Suppressor macrophage treated with lipopolysaccharide for 1 hour (primary cell): ENCODE measurements at places on chromosomes 4 and X.

GRCh38 chr4:150447356-150447755 is 134.6 kb upstream of the MAB21L2 start:
- no peak for DNase-seq

GRCh38 chr4:48681856-48682255 is 98.2 kb downstream of the FRYL start:
- no peak for DNase-seq

- peak; percentile 28 for DNase-seq
These were observed 56.6 kb upstream of the CHRDL1 start for GRCh38 chrX:110852180-110852579.

GRCh38 chr4:185708348-185708747 is 103.6 kb downstream of the SORBS2 start:
- DNase-seq: no peak

- DNase-seq: no peak
These were observed 6.2 kb upstream of the HPSE start for GRCh38 chr4:83340692-83341343.

DNA sequence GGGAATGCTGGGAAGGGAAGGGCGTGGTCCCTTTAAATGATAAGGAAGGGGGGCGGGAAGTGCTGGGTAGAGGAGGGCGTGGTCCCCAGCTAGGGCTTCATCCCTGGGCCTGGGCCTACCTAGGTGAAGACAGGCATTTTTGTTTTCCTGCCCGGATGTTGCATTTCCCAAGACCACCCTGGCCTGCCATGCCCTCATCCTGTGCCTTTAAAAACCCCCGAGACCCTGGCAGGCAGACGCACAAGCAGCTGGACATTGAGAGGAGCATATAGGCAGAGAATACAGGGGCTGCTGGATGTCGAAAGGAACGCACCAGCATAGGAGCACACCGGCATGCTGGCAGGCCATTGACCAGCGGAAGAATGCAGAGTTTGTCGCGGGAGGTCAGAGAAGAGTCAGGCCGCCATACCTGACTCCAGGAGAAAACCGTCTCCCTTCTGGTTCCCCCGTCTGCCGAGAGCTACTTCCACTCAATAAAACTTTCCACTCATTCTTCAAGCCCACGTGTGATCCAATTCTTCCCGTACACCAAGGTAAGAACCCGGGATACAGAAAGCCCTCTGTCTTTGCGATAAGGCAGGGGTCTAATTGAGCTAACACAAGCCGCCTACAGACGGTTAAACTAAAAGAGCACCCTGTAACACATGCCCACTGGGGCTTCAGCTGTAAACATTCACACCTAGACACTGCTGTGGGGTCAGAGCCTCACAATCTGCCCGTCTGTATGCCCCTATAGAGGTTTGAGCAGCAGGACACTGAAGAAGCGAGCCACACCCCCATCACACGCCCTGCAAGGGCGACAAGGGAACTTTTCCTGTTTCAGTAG is 2.9 kb upstream of the AGA start:
- no peak for DNase-seq

GRCh38 chr4:113675731-113676697 is 85.5 kb downstream of the CAMK2D start:
- DNase-seq: no peak

DNA sequence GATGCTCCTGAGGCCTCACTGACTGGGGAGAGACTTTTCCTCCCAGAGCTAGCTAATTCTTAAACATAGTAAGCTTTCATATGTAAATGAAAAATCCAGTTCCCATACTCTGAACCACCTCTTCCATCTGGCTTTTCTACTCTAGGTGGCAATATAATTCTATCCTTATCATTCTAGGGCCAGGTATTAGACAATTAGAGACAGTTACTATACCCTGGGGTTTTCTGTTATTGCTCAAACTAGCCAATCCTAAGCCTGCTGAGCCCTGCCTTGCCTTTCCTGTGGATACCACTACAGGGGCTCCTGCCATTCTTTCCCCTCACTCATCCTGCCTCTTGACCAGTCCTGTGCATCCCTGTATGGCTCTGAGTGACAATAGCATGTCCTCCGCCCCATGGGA is 552.0 kb downstream of the STIM2 start:
- no peak for DNase-seq

DNA sequence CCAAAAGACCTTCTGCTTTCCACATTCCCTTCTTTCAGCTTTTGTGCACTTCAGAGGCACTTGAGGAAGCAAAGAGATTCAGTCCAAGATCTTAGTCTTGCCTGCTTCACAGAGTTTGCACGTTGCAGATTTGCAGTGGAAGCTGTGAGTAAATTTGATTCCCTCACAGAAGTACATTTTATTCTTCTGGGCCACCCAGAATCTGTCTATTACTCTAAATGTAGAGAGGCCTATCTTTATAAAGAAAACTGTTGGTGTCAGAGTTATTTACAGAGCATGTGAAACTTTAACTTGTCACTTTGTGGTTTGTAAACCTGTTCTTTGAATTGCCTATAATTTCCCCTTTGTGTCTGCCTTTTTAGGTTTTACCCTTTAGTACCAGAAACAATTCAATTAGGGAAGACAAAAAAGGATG is 15.5 kb downstream of the SPRY1 start:
- DNase-seq: peak; percentile 17

DNA sequence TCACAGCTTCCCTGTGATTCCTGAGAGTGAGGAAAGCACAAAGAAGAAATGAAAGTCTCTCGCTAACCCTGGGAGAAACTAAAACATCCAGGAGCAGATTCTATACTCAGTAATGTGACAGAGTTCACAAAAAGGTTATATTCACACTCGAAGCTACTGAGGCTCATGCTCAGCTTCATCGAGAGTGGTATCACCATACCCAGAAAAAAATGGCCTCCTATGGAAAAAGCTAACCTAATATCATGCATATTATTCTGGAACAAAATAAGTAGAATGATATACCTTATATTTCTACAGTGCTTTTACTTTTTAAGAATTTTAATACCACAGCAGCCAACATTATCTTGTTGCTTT is 13.5 kb upstream of the CDKN2AIP start:
- DNase-seq: no peak

DNA sequence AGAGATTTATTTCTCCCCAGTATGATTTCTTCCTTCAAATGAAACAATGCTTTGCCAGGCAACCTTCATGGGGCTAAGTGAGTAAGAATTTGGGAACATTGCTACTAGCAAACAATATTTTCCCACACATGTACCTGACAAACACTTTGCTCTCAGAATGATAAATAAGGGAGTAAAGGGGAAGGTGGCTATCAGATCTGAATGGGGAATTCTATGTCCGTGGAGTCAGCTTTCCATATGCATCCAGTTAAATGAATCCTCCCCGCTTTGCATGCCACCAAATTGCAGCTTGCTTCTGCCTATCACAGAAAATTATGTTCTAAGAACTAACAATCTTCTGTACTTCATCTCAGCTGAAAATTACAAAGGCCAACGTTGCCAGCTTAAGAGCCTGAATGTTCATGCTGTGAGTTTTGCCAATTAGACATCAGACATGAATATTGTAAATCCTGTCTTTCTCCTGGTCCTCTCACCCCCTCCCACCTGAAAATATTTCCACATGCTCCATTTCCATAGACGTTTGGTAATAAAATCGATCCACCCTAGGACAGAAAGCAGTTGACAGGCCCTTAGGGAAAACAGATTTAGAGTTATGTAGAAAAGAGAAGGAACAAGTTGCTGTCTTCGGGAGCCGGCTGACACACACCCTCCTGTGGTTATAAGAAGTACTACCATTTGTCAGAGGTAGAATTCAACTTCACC is 6.3 kb downstream of the MEPE start:
- peak; percentile 63 for DNase-seq

- DNase-seq: no peak
These were observed 174.1 kb upstream of the HS3ST1 start for GRCh38 chr4:11602606-11603340.

GRCh38 chr4:5759236-5760075 is 48.5 kb downstream of the EVC start:
- DNase-seq: no peak

- peak; percentile 25 for DNase-seq
These were observed 147.5 kb downstream of the DLG3 start for GRCh38 chrX:70592091-70592490.

DNA sequence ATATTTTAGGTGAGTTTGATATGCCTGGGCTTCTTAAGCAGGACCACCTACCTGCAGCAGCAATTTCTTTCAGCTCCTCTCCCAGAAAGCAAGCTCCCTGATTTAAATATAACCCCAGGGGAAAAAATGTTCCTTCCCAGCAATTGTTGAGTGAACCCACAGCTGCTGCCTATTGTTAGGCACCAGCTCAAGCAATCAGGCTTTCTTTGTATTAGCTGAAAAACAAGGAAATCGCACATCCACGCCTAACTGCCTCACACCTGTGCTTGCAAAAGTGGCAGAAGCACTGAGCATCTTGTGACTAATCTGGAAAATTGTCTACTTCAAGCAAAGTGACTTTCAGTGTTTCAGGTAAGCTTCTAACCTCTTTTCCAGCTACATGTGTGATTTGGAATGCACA is 432.2 kb downstream of the SMARCA1 start:
- DNase-seq: no peak

- DNase-seq: no peak
These were observed 40.2 kb upstream of the CRMP1 start for GRCh38 chr4:5933116-5933515.

DNA sequence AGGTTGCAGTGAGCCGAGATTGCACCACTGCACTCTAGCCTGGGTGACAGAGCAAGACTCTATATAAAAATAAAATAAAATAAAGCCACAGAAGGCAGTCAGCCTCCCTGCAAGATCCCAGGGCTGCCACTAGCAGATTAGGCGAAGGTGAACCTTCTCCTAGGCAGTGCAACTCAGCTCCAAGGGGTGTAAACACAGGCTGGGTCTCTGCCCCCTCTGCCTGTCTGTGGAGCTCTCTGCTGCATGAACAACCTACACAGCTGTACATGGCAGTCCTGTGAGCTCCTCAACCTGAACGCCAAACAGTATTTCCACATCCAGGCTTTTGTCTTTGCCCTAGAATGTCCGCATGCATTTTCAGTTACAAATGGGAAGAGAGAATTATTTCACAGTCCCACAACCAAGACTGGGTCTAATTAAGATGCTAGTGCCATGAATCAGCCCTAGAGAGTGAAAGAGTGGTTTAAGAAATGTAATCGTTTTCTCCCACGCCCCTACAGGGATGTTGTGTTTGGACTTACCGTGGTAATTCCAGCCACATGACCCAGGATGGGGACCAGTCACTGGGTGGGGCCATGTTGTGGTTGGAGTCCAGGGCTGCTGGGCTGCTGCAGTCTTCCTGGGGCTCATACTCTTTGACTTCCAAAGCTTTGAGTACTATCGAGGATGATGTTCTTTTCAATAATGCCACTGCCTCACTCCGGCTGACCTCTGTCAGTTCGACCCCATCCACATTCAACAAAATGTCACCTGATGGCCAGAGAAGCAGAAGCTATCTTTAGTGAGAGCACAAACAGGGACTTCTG is 99.0 kb downstream of the FIP1L1 start:
- peak; percentile 17 for DNase-seq

DNA sequence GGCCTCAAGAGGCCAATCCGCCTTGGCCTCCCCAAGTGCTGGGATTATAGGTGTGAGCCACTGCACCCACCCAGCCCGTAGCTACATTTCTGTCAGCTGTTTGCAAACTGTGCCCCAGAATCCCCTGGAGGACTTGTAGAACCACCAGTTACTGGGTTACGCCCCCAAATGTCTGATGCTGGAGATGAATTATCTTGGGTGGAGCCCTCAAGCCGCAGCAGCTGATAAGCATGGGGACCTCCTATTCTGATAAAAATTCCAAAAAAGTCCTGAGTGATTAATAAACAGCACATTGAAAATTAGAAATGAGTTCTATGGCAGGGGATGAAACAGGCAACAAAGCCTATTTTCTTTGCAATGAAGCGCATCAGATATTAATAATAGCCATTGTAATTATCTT is 105.0 kb downstream of the PTTG2 start:
- DNase-seq: no peak

GRCh38 chr4:98232202-98232601 is 29.0 kb upstream of the RAP1GDS1 start:
- DNase-seq: peak; percentile 80

- DNase-seq: peak; percentile 34
These were observed 49.7 kb upstream of the TMEM164 start for GRCh38 chrX:109952985-109953905.

GRCh38 chr4:151324752-151325110 is 674 bp downstream of the SH3D19 start:
- DNase-seq: peak; percentile 14

GRCh38 chrX:126338916-126339315 is 172.8 kb upstream of the DCAF12L2 start:
- DNase-seq: no peak

- no peak for DNase-seq
These were observed 719.5 kb upstream of the SLIT2 start for GRCh38 chr4:19531906-19532848.

GRCh38 chr4:61662362-61662761 is 462.2 kb downstream of the ADGRL3 start:
- no peak for DNase-seq

DNA sequence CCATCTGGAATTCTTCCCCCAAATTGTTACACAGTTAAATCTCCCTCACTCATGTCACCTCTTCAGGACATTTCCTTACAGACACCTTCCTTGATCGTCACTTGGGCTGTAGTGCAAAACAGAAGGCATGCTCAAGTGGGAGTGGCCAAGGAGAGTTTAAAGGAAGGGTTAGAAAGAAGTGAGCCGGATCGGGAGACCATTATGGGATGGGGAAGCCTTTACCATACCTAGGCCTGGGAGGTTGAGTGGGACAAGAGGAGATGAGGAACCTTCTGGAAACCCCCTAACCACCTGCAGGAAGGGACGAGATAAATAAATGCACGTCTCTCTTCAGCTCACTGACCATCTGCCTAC is 102.7 kb downstream of the UCHL1 start:
- DNase-seq: no peak

DNA sequence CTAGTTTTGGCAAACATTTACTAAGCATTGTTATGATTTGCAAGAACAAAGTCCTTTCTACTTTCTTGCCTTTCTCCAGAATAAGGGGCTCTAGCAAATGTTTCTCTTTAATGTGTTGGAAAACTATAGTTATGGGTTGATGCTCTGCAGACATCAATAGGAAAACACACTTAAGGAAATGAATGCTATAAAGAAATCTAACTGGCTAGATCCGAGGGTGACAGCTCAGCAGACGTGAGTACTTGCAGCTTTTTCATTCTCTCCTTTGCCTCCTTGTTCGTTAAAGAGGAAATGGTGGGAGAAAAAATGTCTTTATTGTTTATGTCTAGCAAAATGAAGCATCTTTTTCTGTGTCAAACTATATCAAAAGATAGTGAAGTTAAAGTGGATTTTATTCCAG is 6.3 kb downstream of the GUCY1B1 start:
- DNase-seq: no peak

GRCh38 chrX:9462456-9462855 is 2.4 kb upstream of the TBL1X start:
- DNase-seq: no peak
